ENCODE measurements at places on chromosomes 3 and 15.

- no peak for DNase-seq
Observed at GRCh38 chr15:47674586-47675232, 42.6 kb upstream of the SEMA6D start.

DNA sequence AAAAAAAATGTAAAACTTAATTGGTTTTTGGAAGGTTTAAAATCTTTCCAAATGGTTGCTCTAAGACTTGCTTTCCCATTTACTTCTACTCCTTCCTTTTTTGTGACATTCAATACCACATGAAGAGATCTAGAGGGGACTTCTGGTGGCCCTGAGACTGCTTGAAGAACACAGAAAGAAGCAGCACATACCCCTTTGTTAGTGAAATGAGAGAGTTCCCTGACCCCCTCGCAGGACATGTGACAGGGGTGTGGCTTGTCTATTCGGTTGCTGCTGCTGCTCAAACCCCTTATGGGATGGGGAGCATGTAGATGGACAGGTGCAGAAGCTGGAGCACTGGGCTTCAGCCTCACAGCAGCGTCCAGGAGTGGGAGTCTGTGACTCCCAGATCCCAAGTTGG lies 71.0 kb downstream of the ZMAT3 start:
- DNase-seq, result no peak

DNA sequence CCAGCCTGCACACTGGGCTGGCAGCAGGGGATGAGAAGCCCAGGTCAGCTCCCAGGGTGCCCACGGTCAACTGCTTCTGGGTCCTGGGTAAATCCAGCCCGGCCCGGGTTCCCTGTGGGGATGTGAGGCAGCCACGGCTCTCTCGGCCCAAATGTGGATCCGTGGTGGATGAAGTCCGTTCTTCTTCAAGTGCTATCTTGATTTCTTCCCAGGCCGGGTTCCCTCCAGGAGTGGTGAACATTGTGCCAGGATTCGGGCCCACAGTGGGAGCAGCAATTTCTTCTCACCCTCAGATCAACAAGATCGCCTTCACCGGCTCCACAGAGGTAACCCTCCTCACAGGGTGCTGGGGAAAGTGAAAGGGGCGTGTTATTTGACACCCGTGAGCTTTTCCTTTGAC lies 16.1 kb downstream of the ALDH1A3 start:
- no peak for DNase-seq

DNA sequence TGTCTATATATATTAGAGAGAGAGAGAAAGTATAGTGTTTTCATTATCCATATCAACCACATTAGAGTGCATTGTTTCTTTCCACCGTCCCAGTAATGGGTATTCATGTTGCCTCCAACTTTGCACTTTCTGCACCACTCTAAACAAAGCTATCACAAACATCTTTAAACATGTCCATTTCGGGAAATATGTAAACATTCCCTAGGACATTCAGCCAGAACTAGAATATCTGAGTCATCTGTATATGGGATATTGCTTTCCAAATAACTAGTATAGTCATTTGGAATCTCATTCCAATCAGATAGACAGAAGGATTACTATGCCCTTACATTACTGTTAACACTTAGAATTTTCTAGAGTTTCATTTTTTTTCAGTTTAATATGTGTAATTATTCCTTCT lies 914.9 kb upstream of the EPHA6 start:
- DNase-seq, result no peak

DNA sequence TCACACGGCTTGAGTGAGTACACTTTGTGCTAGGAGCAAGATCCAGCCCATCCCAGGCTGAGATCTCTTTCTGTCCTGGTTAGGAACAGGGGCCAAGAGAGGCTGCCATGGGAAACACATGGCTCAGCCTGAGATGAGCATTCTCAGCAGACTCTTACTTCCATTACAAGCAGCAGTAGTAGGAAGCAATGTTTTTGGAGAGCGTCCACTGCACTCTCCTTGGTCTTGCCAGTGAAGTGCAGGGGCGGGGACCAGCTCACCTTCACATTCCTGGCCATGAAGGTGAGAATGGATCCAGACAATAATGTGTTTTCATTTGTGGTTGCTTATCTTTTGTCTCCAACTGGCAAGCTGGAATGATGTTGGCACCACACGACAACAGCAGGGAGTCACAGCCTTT lies 24.7 kb downstream of the ZNF80 start:
- no peak for DNase-seq

DNA sequence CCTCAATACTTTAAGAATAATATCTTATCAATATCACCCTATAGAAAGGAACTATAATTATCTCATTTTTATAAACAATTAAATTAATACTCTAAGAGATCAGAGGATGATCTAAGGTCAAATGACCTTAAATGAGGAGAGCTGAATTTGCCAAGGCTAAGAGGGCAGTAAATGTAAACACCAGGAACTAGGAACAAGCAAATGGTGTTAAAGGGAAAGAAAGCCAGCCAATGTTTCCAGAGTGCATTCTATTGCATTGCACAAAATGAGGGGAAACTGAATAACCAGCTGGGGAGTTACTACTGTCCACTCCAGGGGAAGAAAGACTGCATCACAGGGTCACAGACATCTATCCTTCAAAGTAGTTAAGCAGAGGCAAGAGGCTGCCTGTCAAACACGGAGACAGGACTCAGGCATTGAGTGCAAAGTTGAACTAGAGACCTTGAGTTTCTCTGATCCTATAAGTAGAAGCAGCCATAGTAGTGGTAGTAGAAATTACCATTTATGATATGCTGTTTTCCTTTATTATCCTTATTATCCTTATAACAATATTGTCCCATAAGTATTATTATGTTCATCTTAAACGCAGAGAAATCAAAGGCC lies 466.4 kb downstream of the MAGI1 start:
- DNase-seq, result no peak

DNA sequence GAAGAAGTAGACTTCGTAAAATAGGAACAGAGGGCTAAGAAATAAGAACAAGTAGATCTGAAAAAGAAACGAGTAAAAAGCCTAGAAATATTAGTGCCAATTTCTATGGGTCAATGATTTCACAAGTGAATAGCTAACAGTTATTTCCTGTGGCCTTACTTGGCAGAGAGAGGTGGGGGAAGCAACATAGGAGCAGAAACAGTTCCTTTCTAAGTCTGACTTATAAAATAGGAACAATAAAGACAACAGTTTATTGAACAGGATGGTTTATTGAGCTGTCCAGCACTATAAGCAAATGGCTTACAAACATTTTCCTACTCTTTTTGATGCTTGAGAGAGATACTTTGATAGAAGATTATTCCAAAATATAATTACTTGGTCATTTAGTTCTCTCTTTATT lies 37.9 kb downstream of the AGTR1 start:
- no peak for DNase-seq

DNA sequence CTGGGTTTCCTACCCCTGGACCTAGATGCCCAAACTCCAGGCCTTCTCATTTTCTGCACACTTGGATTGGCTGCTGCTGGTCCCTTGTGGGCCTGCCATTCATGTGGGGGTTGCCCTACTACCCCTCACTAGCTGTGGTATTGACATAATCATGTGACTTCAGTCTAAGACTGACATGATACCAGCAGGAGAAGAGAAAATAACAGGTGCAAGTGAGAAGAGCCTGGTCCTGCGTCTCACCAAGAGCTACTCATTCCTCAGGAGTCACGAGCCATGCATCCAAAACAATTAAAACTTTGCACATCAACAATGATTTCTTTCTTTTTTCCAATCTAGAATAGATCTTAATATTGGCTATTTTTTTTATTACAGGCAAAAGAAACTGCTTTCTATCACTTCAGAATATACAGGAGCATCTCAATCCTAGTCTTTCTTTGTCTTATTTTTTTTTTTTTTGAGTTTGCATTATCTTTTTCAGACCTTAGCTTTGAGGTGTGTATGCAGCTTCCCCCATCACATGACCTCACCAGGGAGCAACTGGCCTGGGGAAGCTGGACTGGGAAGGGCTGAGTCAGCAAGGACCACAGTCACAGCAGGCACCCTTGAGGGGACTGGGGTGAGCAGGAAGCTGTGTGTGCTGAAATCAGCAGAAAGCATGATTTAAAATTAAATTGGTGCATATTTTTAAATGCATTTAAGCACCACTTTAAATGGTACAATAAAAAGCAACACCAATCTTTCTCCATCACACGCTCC lies 27.6 kb downstream of the SLC9A9 start:
- no peak for DNase-seq

DNA sequence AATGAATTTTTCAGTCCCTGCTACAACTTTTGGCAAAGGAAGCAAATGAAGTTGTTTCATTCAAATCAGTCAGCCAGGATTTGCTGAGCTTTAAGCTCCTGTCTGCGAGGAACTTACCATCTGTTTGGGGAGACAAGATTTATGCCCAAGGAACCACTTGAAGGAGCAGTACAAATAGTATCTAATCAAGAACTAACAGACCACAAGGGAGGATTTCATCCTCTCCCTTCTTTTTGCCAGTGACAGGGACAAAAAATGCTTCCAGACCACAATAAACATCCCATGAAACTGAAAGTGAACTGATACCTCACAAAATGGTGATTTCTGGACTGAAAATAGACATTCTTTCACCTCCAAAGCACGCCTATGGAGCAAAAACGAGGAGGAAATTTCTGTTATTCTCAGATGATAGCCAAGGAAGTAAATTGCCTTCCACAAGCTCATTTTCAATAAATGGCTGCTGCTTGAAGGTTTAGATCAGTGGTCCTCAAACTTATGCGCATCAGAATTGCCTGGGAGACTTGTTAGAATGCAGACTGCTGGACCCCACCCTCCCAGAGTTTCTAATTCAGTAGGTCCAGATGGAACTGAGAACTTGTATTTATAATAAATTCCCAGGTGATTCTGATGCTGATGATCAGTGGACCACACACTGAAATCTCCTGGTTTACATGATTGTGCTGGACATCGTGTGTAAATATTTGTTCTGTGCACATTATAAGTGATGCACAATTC lies 202.4 kb upstream of the GADL1 start:
- no peak for DNase-seq

GRCh38 chr3:50484722-50485121 lies 18.7 kb downstream of the CACNA2D2 start:
- no peak for DNase-seq

DNA sequence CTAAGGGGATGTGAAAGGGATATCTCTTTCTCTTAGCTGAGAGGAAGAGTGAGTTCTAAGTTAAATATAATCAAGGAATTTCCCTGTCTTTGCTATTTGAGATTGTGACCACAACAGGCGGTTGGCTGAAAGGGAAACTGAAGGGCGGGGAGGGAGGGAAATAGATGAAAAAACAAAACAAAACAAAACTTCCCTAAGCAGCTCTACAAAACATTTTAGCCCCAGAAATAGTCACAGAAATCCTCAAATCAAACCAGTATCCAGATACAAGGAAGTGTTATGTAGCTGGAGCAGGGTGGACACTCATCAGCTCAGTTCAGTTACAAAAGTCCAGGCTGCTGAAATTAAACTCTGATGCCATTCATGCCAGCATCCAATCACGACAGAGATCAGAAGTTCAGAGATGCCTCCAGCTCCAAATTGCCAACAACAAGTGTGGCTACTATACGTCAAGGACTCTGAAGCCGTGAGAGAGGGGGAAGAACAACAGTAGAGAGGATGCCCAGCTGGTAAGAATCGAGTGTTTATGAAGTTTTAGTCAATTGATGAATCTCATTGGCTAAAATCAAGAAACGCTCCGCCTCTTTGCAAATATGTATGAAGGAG lies 319 bp upstream of the TP63 start:
- no peak for DNase-seq

DNA sequence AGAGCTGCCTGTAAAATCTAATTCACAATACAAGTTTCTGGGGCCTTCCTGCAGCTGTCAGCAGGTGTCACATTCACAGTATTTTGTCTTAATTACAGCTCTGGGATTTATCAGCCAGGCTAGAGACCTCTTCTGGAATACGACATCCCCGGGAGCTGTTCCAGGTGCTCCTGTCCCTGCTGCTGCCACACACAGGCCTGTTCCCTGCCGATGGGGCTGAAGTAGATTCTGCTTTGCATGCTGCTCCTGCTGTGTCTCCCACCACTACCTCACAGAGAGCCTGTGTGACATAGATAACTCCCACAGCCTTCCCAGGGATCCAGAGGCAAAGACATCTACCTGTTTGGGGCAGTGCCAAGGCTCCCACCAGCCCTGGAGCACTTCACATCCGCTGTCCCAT lies 20.4 kb downstream of the COLQ start:
- DNase-seq, result no peak

DNA sequence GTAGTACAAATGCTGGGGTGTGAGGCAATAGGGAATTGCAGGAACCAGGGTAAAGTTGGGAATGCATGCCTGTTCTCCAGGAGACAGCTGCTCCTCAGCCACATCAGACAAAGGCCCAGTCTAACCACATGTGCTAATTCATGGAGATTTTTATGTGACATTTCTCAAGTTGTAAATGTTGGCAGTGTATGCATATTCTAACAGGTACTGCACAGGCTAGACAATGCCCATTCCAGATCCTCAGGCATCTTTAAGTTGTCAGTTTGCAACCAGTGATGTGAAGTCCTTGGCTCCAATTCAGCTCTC lies 84.9 kb downstream of the EEFSEC start:
- DNase-seq, result no peak

DNA sequence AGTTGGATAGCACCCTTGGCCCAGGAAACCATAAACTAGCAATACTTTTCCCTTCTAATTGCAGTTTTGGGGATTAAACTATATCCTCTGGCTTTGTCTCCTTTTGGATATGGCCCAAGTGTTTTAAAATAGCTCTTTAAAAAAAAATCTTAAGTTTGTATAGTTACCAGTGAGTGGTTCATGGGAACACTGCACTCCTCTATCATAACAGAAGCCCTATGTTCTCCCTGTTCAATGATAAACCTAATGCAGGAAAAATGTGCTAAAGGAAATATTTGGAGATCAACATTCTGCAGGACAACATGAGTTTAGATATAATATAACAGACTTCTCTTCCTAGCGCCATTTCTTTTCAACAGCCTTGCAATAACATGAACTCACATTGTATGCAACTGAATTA lies 13.1 kb downstream of the MRPL47 start:
- no peak for DNase-seq

DNA sequence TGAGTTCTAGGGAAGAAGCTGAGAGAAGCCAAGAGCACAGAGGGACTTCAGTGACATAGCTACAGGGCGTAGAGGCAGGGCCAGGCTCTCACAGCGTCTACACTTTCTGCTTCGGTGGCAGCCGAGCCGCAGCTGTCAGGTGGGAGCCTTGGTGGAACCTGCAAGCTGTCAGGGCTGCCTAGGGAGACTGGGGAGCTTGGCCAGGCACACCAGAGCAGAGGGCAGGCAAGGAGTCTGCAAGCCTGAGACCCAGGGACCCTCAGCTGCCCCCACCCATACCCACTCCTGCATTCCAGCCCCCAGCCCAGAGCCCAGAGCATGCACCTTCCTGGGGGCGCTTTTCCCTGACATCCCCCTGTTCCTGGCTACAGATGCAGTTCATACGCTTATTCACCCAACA lies 13.4 kb upstream of the KLF15 start:
- DNase-seq, result no peak

GRCh38 chr15:69451951-69452691 lies 497 bp upstream of the RPLP1 start:
- peak; percentile 30 for DNase-seq

- no peak for DNase-seq
Observed at GRCh38 chr3:7205535-7205934, 344.6 kb downstream of the GRM7 start.

DNA sequence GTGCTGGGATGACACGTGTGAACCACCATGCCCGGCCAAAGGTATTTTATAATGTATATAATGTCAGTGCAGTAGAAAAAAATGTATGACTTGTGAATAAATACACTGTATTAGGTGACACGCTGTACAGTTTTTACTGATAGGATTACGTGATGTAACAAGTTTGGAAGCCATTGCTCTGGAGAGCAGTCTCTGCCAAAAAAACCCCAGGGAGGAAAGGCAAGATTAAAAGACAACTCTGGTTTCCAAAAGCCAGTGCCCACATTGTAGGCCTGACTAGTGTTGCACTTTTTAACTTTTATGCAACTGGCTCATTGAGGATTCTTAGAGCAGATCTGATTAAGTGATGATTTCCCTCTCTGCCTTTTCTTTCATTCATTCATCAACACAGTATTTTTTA lies 62.0 kb upstream of the SLC2A2 start:
- DNase-seq, result no peak

Data from HFFc6 (cell line).